ENCODE measurements at places on chromosomes 13 and 19.

DNA sequence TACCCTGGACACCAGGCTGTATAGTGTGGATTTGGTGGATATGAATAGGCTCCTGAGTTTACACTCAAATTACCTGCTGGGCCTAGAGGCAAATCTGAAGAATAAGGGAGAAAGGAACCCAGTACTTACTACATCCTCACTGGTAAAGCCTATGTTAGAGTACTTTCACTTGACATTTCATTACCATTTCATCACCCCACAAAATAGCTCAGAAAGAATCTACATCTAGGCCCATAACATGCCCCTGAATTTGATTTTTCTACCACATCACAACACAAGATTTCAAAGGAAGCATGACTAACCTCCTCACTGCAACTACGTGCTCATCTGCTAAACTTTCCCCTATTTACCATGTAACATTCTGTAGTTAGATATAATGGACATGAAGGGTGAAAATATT, 43.3 kb downstream of the VWA8 start:
- no peak for DNase-seq

DNA sequence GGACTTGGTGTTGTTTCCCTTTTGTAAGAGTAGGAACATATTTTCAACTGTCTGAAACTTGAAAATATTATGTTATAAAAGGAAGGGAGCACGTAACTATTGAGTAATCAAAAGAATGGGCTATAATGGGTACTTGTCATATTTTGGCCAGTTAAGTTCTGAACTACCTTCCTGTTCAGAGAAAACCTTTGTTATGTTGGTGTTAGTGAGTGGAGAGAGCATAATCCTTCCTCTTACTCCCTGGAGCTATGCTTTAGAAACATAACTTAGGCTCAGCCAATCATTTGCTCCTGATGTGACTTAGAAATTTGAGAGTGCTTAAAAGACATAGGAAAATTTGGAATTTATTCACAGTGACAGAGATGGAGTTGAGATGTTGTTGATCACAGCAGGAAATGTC, 482.5 kb upstream of the SPRY2 start:
- DNase-seq: no peak

GRCh38 chr13:41709511-41709910, 251.4 kb downstream of the VWA8 start:
- DNase-seq: no peak

- DNase-seq: no peak
Measured at GRCh38 chr13:33707449-33707848, 110.5 kb upstream of the RFC3 start.

DNA sequence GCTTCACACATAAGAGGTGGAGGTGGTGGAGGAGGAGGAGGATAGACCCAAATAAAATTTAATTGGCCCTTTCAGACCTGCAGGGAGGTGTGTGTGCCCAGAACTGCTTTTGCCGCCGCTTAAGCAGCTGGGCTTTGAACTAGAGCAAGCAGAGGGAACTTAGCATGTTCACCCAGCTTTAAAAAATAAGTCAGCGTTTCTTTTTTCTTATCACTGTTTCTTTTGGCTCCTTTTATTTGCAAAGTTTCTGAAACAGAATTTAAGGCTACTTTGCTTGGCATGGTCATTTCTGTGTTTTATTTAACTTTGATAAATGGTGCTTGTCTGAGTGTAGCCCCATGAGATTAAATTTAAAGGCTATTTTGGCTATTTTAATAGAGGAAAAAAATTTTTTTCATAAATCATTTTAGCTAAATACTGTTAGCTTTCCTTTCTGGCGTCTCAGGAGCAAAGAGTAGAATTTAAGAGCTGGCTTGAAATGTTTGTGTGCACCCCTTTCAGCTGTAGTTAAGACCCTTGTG, 43.3 kb upstream of the RNF113B start:
- no peak for DNase-seq

DNA sequence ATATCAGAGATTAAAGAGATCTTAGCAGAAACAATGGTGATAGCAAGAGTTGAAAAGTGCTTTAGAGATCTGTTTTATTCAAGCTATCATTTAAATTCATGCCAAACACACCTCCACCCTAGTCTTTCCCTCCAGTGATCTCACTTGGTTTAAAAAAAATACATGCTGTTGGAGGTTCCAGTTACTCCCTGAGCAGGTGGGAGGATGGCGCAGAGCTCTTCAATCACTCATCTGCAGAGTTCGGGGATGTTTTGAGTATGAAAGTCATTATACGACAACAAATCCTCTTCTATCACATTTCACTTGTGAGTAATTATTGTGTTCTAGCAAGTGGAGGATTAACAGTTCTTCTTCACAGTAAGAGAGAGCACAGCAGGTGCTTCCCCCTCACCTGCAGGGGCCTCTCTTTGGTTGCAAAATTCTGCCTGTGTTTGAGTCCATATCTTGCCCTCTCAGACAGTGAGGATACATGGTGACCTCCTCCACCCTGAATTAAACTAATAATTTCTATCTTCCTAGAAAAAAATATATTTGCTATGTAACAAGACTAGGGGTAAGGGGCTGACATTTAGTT, 376.7 kb downstream of the LIG4 start:
- no peak for DNase-seq

GRCh38 chr19:23823952-23824389, 65.3 kb upstream of the ZNF681 start:
- no peak for DNase-seq

DNA sequence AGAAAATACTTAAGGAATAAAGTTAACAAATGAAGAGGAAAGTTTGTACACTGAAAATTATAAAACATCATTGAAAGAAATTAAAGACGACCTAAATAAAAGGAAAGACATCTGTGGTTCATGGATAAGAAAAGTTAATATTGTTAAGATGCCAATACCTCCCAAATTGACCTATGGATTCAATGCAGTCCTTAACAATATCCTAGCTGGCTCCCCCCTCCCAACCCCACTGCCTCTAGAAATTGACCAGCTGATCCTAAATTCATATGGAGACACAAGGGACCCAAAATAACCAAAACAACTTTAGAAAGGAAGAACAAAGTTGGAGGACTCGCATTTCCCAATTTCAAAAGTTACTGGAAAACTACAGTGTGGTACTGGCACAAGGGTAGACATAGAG, 28.3 kb downstream of the ZNF45 start:
- DNase-seq: no peak

GRCh38 chr13:53560556-53560955, 531.9 kb downstream of the OLFM4 start:
- DNase-seq: no peak

DNA sequence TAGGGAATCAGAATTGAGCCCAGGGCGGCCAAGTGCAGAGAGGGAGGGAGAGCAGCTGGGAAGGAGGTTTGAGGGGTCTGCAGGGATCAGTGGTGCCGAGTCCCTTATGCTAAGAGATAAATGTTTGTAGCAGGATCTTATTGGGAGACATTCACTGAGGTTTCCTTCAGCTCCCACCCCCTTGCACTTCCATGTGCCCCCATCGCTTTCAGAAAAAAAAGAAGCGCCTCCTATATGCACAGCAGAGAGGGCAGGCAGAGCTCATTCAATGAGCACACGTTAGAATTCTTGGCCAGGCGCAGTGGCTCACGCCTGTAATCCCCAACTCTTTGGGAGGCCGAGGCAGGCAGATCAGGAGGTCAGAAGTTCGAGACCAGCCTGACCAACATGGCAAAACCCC, 28.0 kb downstream of the CYP4F2 start:
- DNase-seq: no peak

GRCh38 chr19:32233885-32234284, 111.5 kb upstream of the ZNF507 start:
- no peak for DNase-seq

DNA sequence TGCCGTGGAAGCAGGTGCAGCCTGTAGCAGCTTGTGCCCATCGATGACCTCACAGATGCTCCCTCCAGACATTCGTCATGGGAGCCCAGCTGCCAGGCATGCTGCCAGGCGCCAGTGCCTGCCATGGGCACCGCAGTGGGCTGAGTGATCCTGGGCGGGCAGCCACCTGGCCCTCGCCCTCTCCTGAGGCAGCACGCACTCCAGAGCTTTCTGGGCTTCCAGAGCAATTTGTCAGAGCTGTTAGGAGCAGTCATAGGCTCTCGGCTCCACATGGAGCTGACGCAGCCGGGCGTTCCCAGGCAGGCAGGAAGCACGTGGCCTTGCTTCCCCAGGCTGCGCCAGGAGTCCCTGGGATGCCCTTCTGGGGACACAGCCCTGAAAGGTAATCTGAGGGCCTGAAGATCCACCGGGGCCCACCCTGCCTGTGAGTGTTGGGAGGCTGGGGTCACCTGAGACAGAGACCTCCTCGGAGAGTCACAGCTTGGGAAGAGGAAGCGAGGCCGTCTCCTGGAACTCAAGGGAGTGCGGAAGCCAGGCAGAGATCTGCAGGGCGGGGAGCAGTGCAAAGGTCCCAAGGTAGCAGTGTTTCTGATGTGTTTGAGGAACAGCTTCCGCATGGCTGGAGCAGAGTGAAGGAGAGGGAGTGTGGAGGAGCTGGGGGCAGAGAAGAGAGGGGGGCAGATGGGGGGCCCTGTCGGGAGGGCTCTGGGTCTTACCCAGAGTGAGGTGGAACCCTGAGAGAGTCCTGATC, 50.6 kb downstream of the DPF1 start:
- no peak for DNase-seq

DNA sequence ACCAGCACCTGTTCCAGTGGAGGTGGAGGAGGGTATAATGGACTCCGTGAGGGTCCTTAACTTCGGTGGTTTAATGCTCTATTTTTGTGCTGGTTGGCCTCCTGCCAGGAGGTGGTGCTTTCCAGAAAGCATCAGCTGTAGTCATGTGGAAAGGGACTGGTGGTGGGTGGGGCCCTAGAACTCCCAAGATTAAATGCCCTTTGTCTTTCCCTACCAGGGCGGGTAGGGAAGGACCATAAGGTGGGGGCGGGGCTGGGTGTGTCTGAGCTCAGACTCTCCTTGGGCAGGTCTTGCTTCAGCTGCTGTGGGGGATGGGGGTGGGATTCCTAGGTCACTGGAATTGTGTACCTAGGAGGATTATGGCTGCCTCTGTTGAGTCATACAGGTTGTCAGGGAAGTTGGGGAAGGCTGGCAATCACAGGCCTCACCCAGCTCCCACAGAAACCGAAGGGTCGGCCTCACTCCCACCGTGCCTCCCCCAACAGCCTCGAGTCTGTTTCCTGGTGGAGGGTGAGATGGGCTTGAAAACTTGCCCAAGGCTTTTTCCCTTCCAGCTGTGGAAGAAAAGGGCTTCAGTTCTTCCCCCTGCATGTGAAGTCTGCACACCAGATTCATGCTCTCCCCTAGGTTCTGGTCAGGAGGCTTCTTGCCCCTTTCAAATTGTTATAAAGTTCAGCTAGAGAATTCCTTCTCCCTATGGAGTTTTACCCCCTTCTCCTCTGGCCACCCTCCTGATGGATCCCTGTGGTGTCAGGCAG, 60.3 kb upstream of the CLDN10 start:
- no peak for DNase-seq

GRCh38 chr13:45511310-45512097, 46.8 kb downstream of the COG3 start:
- peak; percentile 74 for DNase-seq

- DNase-seq: no peak
Measured at GRCh38 chr19:15427350-15427700, 8.5 kb upstream of the AKAP8L start.

GRCh38 chr19:7260161-7260560, 34.1 kb downstream of the INSR start:
- DNase-seq: no peak

DNA sequence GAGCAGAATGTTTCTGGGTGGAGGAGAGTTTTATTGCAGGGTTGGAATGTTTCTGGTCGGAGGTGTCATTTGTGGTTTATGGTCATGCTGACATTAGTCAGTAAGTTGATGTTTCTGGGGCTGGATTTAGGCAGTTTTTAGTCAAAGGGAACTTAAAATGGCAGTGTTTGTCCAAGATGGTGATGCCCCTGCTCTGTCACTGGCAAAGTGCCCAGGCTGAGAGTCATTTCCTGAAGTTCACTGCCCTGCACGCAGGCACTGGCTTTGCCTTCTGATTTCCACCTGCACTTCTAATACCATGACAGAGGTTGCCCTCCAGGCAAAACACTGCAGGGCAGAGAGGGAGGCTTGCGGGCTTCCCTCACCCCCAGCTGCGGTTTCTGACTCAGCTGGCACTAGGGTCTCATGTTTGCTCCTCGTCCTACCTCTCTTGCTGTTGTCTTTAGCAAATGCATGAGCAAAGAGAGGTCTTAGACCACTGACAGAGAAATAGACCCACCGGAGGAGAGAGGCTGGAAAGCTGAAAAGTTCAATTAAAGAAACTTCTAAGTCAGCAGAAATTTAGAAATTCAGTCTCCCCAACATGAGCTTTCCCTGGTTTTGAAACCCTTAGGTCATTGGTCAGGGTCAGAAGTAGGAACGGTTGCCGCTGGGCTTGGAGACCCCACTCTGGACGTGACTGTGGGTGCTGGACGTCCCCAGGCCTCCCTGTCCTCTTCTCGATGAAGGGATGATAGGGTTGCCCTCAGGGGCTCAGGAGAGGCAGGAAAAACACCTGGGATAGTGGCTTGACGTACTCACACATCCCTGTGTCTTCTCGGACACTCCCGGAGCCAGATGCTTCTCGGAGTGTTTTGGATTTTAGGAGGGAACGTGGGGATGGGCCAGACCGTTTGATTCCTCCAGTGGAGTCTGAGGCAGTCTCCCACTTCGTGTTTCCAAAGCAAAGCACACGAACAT, 26.3 kb downstream of the TMEM255B start:
- no peak for DNase-seq

DNA sequence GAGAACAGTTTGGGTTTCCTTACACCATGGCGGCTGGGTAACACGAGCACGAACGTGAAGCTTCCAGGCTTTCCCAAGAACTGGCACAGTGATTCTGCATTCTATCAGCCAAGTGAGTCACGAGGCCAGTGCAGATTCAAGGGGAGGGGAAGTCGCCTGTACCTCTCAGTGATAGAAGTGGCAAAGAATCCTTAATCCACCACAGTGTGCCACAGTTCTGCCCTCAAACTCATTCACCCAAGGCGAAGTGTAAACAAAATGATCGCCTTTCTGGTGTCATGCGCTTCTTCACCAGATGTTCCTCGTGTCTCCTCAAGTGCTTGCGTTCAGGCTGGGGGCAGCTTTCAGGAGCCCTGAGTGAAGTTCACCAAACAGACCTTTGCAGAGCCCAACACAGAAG, 24.9 kb upstream of the AMER2 start:
- DNase-seq: no peak

DNA sequence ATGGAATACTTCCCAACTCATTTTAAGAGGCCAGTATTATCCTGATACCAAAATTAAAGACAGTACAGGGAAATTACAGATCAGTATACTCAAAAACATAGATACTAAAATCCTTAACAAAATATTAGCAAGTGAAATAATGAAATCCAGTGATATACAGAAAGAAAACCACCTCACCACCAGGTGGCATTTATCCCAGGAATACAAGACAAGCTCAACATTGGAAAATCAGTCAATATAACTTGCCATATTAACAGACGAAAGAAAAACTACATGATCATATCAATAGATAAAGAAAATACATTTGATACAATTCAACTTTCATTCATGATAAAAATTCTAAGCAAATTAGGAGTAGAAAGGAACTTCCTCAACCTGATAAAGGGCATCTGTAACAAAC, 6.7 kb upstream of the GNA15 start:
- DNase-seq: peak; percentile 36

DNA sequence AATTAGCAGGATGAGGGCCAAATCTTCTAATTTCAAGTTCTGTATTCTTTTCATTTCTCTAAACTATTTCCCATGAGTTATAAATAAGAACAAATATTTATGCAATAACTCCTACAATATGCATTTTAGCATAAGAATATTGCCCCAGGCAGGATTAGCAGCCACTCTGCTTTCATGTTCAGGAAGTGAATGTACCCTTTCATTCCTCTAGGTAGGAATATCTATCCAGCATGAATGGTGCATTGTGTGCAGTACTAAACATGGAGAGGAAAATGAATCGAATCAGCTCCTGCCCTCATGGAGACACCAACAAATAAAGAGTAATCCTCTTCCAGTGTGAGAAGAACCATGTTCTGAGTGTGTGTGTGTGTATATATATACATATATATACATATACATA, 41.0 kb downstream of the LHFPL6 start:
- DNase-seq: no peak
